PC-3 (cell line): ENCODE measurements at places on chromosomes 1 and 21.

- DNase-seq = no peak
These were observed 92.6 kb upstream of the MAGI3 start for GRCh38 chr1:113297749-113298148.

DNA sequence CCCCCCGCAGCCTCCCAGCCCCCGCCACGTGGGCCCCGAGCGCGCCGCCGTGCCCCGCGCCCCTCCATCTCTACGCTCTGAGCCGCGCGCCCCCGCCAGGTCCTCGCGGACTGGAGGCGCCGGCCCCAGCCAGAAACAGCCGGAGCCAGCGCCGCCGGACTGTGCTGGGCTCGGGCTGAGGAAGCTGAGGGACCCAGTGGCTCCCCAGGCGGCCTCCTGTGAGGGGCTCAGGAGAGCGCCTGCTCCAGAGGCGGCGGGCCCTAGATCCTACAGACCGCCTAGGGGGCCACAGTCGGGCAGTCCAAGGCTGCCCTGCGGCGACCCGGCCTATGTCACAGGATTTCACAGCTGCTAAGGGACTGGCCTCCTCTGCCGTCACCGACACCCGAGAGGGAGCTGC, 82.1 kb downstream of the NENF start:
- DNase-seq = no peak

DNA sequence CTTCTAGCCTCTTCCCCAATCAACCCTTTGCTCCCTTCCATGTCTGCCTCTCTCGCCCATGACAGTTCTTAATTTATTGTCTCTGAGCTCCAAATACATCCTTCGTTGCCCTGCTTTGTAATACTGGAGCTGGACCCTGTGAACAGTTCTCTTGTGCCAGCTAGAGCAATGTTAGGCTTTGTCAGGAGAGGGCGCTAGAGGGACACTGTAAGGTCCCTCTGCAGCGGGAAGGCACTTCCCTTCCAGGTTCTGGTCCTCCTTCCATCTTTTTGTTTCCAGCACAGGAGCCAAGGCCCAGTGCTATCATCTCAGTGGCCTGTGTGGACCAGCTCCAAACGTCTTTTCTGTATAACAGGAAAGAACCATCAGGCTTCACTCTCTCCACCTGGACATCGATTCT, 95.9 kb downstream of the PTPRU start:
- DNase-seq = peak; percentile 60

- no peak for DNase-seq
These were observed 176.8 kb downstream of the DISC1 start for GRCh38 chr1:231803353-231803752.

- DNase-seq = no peak
These were observed 24.8 kb upstream of the GFI1 start for GRCh38 chr1:92511541-92511940.

DNA sequence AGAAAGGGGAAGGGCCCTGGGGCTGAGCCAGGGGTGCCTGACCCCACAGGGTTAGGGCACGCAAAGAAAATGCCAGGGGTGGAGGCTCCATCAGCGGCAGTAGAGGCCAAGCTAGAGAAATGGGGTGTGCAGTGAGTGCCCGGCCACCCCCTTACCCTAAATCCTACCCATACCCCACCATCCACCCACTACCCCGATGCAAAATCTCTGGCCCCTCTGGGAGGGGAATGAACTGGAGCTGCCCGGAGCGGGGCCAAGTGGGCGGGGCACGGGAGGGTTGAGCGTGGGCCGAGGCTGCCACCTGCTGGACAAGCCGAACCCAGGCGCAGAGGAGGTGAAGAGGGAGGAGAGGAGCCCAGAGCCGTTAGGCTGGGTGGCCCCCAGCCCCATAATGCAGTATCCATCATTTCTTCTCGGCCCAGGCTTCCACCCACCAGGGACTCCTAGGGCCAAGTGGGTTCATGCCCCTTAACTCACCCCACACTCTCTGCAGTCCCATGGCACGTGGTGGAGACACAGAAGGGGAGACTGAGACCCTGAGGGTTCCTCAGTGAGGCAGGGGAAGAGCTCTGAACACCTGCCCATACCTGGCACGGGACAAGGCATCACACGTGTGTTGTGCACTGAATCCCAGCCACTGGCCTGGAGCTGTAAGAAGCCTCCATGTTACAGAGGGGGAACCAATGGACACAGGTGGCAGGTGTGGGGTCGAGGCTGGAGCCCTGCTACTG, 1.4 kb upstream of the C1QC start:
- DNase-seq = peak; percentile 69

DNA sequence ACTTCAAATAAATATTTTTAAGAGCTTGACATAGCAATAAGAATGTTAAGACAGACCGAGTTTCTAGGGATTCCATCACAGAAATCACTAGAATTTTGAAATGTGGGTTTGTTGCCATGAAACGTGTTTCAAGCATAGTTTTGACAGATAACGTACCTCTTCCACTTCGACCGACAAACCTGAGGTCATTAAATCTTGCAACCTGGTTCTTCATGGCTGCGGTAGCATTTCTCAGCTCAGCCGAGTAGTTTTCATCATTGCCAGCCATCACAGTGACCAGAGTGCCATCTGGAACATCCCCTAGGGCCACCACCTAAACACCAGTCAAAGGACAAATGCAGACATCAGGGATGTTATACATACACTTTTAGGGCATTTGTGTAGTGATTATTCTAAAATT, 168.7 kb downstream of the RUNX1 start:
- DNase-seq = no peak

GRCh38 chr1:48547561-48548220, 75.7 kb upstream of the SPATA6 start:
- DNase-seq = no peak

DNA sequence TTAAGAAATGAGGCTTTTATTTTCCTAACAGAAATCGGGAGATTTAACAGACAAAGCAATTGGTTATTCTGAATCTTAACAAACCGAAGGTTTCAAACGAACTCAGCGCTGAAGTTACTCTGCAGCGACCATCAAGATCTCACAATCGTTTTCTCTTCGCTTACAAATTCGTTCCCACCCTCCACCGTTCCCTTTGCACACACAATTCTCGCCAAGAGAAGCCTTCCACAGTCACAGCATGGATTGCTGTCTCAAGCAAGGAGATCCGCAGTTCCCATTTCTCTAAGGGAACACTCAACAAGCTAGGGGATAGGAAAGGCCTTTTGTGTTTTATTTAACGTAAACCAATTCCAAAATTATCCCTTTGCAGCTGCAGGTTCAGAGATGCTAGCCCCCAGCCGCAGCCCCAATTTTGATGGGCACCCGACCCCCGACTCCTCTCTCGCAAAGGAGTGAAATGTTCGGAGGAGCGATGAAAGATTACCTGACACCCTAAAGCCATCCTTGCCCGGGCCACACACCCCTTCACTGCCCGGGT, 755 bp downstream of the FBXO42 start:
- DNase-seq = peak; percentile 42

- DNase-seq = no peak
These were observed at the start of gene SLC2A5 for GRCh38 chr1:9069326-9070100. Gene SLC2A5, minus strand, starts transcription at chr1:9069635. Its CDS starts 99 bp downstream, at chr1:9069536.

DNA sequence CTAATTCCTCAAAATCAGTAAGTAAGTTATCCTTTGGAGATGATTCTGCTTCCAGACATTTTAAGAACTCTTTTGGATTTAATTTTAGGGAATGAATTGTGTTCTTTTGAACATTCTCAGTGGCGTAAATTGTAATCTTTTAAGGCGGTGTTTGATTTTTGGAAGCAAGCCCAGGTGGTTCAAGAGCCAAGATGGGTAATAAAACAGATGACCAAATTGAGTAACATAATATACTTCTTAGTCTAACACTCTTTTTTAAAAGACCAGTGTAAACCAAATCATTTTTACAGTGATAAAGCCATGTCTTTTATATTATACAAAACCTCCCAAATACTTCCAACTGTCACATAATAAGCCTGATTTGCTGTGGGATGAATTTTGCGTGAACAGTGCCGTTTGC, 133.8 kb downstream of the LRRC40 start:
- DNase-seq = no peak

GRCh38 chr1:110060034-110060661, 10.3 kb downstream of the ALX3 start:
- peak; percentile 58 for DNase-seq

GRCh38 chr1:204417074-204417997, 5.7 kb upstream of the PPP1R15B start:
- DNase-seq = peak; percentile 99

DNA sequence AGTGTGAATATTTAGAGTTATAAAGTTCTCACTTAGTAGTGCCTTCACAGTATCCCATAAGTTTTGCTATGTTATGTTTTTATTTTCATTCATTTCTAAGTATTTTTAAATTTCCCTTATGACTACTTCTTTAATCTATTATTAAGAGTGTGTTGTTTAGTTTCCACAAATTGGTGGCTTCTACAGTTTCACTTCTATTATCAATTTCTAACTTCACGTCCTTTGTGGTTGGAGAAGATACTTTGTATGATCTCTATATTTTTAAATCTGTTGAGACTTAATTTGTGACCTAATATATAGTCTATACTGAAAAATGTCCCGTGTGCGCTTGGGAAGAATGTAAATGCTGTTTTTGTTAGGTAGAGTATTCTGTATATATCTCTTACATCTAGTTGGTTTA, 11.7 kb downstream of the CHIA start:
- DNase-seq = no peak

DNA sequence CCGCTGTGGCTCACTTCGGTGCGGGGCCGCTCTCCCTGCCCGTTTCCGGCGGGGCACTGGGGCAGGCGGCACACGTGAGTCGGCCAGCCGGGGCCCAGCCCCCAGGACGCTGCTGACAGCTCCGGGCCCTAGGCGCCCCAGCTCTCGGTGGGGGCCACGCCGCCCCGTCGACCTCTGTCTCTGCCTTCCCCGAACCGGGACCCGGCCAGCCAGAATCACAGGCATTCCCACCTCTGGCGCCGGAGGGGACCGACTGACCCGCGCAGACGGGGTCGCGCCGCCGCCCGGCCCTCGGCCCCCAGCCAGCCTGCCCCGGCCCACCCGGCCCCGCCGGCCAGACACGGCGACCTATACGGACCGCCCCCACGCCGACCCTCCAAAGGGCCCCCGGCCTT, 755 bp downstream of the SCMH1 start:
- DNase-seq = peak; percentile 51

GRCh38 chr21:32328595-32328994, 29.9 kb downstream of the MRAP start:
- DNase-seq = no peak

DNA sequence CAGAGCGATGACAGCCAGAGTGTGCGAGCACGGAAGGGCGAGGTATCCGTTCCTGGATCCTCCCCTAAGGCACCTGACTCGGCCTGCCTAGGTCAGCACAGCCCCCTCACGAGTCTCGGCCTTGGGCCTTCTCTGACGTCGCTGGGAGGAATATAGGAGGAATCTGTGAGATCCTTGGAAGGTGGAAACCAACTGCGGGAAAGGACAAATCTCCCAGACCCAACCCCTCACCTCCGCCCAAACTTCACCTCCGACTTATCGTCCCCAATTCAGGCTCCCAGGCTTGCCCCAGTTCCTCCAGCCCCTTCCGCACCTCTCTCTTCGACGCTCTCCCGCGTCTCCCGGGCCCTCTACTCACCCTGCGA, 494 bp downstream of the APH1A start:
- peak; percentile 30 for DNase-seq

DNA sequence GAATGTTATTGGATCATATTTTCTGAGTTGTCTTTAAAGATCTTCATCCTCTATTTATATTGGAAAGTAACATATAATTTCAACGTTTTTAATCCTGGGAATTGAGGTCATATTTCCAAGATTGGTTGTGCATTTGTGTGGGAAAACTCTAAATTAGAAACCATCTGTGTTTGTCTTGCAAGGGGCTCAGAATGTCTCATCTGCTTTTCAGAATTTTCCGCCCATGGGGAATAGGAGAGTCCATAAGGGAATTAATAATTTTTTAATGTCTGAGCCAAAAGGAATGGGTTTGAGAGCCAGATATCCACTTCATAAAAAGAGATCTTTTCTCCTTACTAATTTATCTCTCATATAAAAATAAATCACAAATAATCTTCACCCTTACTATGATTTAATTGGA, 84.8 kb upstream of the MAP1LC3C start:
- DNase-seq = no peak

- no peak for DNase-seq
These were observed 107.2 kb upstream of the MARK1 start for GRCh38 chr1:220420726-220421125.

DNA sequence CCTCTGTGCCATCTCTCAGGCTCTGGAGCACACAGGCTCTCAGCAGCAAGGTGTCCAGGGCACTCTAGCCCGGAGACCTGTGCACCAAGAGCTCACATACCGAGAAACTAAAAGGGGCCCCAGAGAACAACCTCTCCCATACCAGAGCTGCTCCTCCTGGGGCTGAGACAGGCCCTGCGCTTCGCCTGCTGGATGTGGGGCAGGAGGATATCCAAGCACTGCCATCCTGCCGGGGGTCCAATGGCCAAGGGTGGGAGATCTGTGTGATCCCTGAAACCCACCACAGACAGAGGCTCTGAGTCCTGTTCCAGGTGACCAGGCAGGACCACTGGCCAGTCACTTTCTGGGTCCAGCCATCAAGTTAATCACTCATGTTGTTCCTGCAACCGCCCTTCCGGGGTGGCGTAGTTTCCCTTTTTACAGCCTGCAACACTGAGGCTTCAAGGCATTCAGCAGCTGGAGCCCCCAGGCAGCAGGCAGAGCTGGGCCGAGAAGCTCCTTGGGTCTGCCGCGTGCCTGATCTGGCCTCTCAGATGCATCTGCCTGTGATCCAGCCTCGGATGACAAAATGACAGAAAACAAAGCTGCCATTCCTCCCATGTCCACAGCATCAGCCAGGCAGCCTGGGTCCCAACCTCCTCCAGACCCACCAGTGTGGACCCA, 36.7 kb upstream of the ACTRT2 start:
- DNase-seq = no peak

DNA sequence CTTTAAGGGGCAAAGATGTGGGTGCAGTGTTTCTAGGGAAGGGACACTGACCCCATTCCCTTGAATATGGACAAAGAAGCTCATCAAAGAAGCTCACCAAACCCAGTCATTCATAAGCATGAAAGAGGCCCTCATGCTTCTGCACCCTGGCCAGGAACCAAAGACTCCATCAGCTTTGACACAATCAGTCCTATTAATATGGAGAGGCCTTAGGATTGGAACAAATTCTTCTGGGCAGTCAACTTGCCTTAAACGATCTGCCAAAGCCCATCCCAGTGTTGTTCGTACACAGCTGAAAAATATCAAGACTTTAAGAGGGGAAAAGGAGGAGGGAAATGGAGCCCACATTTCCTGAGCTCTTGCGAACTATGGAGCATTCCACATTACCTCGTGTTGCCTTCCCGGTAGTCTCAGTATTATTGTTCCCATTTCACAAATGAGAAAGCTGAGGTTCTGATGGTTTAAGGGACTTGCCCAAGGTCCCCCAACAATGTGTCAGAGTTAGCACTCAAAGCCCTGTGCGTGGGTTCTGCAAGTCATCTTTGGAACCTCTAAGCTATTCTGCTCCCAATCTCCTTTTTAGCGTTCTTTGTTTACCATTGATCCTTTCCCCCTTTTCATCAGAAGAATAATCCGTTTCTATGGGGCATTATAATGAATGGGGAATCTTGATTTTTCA, 161.9 kb downstream of the ZBTB18 start:
- DNase-seq = no peak

DNA sequence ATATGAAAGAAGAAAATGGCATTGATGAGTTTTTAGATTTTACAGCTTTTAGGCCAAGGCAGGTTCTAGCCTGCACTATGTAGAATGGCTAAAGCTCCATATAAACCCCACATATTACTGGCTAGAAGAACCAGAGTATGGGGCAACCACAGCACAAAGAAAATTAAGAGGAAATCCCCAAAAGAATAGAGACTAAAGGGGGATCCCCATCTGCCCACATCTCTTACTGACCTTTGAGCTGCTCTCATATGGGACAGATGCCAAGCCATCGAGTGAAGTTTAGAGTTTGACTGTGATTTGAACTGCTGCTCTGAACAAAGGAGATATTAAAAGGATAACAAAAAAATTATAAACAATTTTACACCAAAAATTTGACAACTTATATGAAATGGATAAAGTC, 102.2 kb upstream of the HAO2 start:
- no peak for DNase-seq
